Peyer's patch (tissue), 4 donors: ENCODE measurements at places on chromosomes 7 and 10. TPM values are rescaled to one million over a fixed set of nuclear protein-coding genes. Genes with fewer than 3 reads are reported as not detected.

DNA sequence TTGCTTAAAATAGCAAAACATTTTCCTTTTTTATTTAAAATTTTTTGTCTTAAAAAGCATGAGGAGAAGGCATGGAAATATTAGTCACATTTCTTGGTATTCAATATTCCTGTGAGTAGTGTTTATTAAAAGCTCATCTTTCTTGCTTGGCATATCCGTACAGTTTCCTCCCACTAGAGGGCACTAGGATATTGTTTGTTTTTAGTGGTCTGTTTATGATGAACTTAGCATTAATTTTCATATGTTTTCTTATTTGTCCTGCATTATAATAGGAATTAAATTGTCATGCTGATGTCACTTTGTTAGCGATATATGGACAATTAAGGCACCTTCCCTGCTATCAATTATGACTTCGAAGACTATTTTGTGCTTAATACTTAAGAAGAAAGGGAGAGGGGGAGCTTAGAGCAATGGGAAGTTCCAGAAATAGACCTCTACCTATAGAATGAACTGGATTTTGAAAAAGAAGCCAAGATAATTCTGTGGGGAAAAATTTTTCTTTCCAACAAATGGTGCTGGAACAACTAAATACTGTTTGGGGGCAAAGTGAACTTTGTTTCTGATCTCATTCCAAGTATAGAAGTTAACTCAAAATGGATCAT, 91.0 kb upstream of the STRIP2 start:
- no peaks in the 10 kb centered on the region for H3K4me1 ChIP-seq
- H3K27ac ChIP-seq: no peak overlapping the region
- H3K27me3 ChIP-seq: no peaks in the 10 kb centered on the region
- no peak overlapping the region for H3K4me3 ChIP-seq
- DNase-seq: no peak
- H3K36me3 ChIP-seq: no peaks in the 10 kb centered on the region

- H3K36me3 ChIP-seq: no peaks in the 10 kb centered on the region
- H3K4me3 ChIP-seq: no peak overlapping the region
- H3K4me1 ChIP-seq: peaks cover 3% of the 10 kb centered on the region
- no peak for DNase-seq
Measured at GRCh38 chr10:42956045-42956444, 120.8 kb upstream of the RET start.

DNA sequence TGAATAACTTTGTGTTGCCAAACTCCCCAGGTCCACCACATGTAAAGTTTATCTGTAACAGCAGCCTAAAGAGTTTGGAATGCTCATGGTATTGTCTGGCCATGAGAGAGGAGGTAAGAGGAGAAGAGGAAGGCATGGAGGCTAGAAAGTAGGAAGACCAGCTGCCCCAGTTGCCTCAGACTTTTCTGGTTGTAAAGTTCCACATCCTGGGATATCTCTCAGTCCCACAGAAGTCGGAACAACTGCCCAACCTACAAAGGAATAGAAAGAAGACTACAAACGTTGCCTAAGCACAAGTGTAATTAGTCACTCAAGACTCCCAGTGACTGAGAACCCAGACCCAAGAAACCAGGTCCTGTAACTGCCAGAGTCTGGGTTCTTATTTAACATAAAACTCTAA, 47.3 kb downstream of the CREB3L2 start:
- DNase-seq: no peak
- no peaks in the 10 kb centered on the region for H3K27me3 ChIP-seq
- peaks cover 4% of the 10 kb centered on the region for H3K36me3 ChIP-seq

GRCh38 chr10:95601116-95601719, 40.0 kb upstream of the SORBS1 start:
- no peaks in the 10 kb centered on the region for H3K27me3 ChIP-seq
- no peak overlapping the region for H3K27ac ChIP-seq
- no peak overlapping the region for H3K4me3 ChIP-seq
- peak; percentile 66 for DNase-seq
- no peaks in the 10 kb centered on the region for H3K4me1 ChIP-seq

DNA sequence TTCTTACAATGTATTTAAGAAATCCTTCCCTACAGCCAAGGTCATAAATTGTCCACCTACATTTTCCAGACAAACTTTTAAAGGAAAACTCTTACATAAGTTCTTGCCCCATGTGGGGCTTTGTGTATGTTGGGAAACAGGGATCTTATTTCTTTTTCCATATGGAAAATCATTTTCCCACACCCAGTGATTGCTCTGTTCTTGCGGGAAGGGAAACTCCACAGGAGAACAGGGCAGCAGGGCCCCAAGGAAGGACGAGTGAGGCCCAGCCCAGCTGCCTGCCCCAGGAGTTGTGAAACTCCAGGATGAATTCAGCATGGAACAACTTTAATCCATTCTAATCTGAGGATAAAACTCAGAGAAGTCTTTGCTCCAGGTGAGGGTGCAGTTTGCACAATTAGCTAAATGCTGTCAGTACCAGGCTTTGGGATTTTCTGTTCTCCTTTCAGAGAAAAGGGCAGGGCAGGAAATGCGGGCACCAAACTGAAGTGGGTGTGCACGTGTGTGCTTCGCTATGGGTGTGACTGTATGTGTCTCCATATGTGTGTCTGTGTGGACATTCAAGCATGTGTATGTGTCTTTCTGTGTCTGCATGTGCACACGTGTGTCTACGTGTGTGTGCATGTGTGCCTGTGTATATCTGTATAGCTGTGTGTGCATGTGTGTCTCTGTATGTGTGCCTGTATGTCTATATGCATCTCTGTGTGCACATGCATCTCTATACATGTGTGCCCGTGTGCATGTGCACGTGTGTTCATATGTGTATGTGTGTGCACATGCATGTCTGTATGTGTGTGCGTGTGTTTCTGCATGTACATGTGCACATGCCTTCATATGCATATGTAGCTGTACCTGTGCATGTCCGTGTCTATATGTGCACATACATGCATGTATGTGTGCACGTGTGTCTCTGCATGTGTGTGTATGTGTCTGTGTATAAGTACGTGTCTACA, 102.0 kb upstream of the FAM20C start:
- no peaks in the 10 kb centered on the region for H3K27me3 ChIP-seq
- no peak for DNase-seq
- H3K27ac ChIP-seq: peak overlapping the region; percentile 64
- H3K36me3 ChIP-seq: no peaks in the 10 kb centered on the region
- peaks cover 14% of the 10 kb centered on the region for H3K4me1 ChIP-seq

CACNB2 gene
- total RNA-seq: 35.4 TPM

SLC25A28 gene
- 16.1 TPM for total RNA-seq
